Peyer's patch (tissue), 4 donors: ENCODE measurements at places on chromosomes 6 and 20. TPM values are rescaled to one million over a fixed set of nuclear protein-coding genes. Genes with fewer than 3 reads are reported as not detected.

Gene PPP1R3G
- total RNA-seq, result 0.35 TPM

Gene LPA
- total RNA-seq, result not detected

Gene RHAG
- not detected for total RNA-seq

Gene ANKRD66
- not detected for total RNA-seq

Gene KCNQ2
- not detected for total RNA-seq

Gene PSMB9
- 80.2 TPM for total RNA-seq

Gene BACH2
- total RNA-seq, result 0.18 TPM

Gene SDC4
- 32.4 TPM for total RNA-seq

Gene OGFRL1
- total RNA-seq, result 3.7 TPM

Gene PPDPF
- 94.1 TPM for total RNA-seq

Gene TSPO2
- not detected for total RNA-seq

Gene COL20A1
- total RNA-seq, result not detected

Gene SMIM28
- not detected for total RNA-seq

Gene VSX1
- not detected for total RNA-seq

Gene ADGB
- not detected for total RNA-seq

Gene TINAG
- 79.2 TPM for total RNA-seq

Gene RAET1G
- not detected for total RNA-seq

Gene PTGIS
- total RNA-seq, result 3.5 TPM

Gene ZNF311
- total RNA-seq, result not detected

Gene EMILIN3
- not detected for total RNA-seq

Gene TPX2
- total RNA-seq, result 9.3 TPM

Gene GSTA1
- 222 TPM for total RNA-seq

Gene KCNK5
- total RNA-seq, result 150 TPM

Gene RAD21L1
- not detected for total RNA-seq

Gene SOX18
- total RNA-seq, result 2.8 TPM

Gene MUCL3
- total RNA-seq, result not detected

Gene SNX14
- 102 TPM for total RNA-seq

Gene TP53TG5
- not detected for total RNA-seq

Gene LPIN3
- 85.0 TPM for total RNA-seq

Gene TNXB
- 301 TPM for total RNA-seq

Gene SMOC2
- 14.4 TPM for total RNA-seq

Gene RSPH9
- 1.7 TPM for total RNA-seq

Gene FNDC1
- not detected for total RNA-seq

Gene TSPYL1
- 33.0 TPM for total RNA-seq

Gene CLDN20
- not detected for total RNA-seq

Gene CST4
- not detected for total RNA-seq

Gene MYO6
- total RNA-seq, result 60.2 TPM

Gene BANF2
- total RNA-seq, result not detected

Gene SALL4
- total RNA-seq, result not detected

Gene PRR18
- not detected for total RNA-seq

Gene GJA1
- total RNA-seq, result 4.6 TPM

Gene MCHR2
- not detected for total RNA-seq

Gene RBBP8NL
- 6.6 TPM for total RNA-seq

Gene ZNF318
- total RNA-seq, result 42.9 TPM

Gene CST2
- total RNA-seq, result not detected

Gene BPIFA1
- total RNA-seq, result not detected

Gene TMC2
- not detected for total RNA-seq

Gene SLC35D3
- total RNA-seq, result not detected

Gene FUT9
- not detected for total RNA-seq

Gene NHLRC1
- 3.5 TPM for total RNA-seq

Gene GRIK2
- total RNA-seq, result not detected

Gene MED23
- 28.8 TPM for total RNA-seq

Gene FLRT3
- total RNA-seq, result 1.1 TPM

Gene ARFGEF3
- total RNA-seq, result 11.6 TPM

Gene CCN2
- 68.9 TPM for total RNA-seq
